ENCODE measurements at places on chromosomes 1 and 21. TPM values are rescaled to one million over a fixed set of nuclear protein-coding genes. Genes with fewer than 3 reads are reported as not detected.

DNA sequence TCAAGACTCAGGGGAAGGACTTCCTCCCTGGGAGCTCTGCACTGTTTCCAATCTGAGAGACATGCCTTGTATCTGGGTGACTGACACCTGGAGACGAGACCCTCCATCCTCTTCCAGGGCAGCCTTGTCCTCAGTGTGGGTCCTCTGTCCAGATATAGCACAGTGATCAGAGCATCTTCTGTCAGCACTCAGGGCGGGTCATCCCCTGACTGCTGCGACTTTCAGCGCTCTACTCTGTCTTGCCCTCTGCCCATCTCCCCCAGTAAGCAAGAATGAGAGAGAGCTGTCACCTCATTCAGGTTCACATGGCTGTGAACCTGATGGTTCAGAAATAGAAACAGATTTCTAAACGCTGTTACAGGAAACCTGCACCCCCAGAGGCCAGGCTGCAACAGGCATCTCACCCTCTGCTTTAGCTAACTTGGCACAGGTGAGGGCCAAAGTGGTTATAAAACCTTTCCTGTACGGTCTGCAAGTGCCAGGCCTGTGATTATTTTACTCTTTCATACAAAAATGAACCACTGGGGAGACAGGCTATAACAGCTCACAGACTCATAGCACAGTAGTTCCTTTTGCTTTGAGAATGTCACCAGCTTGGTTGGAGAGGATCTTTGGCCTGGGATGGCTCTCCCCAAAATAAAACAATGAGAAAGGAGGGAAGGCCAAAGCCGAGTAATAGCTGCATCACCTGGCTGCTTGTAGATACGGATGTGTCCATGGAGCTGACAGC lies 11.4 kb upstream of the TENT5C start:
- peak; percentile 57 for DNase-seq

The HSD3B2 gene
- total RNA-seq, result 0.83 TPM

GRCh38 chr1:186178426-186179043 lies 196.5 kb downstream of the TPR start:
- no peak for DNase-seq

The OR2T33 gene
- total RNA-seq, result not detected

The AUNIP gene
- not detected for total RNA-seq

DNA sequence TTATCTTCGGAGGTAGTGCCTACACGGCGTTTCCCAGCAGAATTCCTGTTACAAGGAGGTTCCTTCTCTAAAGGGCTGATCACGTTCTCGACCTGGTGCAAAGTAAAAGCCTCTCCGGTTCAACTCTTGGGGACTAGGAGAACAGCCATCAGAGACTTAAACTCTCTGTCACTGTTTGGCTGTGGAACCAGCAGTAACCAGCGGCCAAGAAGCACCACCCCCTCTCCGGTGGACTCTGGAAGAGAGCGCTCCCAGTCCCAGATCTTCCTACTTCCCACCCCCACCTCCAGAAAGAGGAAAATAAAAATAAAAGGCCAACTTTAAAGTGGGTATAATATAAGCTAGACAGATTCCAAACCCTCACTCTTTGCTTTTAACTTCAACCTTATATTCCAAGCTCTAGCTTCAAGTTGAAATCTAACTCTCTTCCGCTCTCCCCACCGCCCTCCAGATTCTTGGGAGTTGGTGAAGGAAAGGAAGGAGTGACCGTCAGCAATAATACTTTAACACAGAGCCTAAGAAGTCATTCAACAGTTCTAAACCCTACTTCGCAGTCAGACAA lies 2.9 kb downstream of the BRINP3 start:
- DNase-seq, result no peak

DNA sequence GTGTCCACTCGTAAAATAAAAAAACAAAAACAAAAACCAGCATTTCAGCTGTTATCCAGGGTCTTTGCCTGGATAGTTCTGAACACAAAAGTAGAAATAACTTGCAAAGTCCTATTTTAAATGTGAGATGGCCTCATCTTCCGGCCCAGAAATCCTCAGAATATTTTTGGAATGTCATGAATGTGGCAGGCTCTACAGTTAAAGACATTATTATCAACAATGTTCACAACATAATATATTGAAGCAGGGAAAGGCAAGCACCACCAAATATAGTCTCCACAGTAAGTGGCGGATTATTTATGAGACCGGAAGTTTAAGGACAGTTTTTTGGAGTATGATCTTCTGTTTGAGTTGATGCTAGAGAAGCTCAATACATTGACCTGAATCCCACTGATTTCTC lies 1.2 kb upstream of the C1orf198 start:
- DNase-seq, result no peak

The PRR9 gene
- not detected for total RNA-seq

- DNase-seq, result no peak
These were observed 26.7 kb upstream of the C2CD2 start for GRCh38 chr21:41980561-41980960.

DNA sequence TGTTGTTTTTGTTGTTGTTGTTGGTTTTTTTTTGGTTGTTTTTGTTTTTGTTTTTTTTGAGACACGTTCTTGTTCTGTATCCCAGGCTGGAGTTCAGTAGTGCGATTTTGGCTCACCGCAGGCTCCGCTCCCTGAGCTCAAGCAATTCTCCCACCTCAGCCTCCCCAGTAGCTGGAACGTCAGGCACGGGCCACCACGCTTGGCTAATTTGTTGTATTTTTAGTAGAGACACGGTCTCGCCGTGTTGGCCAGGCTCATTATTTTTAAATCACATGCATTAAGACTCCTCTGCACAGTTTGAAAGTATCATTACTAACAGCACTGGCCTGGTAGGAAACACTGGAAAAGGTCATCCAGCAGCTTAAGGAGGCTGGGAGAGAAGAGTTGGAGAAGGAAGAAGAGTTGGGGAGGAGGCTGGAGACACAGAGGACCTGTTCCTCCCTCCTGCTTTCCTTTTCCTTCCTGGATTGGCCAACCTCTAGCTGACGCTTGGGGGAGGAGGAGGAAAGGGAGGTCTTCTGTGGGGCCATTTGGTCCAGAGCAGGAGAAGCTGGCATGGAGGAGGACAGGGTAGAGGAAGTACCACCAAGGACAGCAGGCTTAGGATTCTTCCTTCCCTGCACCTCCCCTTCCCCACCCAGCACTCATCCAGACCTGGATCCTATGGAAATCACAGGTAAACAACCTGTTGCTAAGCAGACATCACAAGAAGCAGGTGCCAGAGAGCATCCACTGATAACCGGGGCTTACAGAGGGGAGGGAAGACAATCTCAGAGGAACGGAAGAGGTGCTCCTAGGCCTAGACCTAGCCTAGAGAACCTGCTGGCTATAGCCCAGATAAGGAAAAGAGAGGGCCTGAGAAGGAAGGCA lies 71.9 kb upstream of the GOLT1A start:
- no peak for DNase-seq

GRCh38 chr21:16792101-16792500 lies 720.7 kb upstream of the CXADR start:
- DNase-seq, result no peak

GRCh38 chr1:232179896-232180778 lies 449.8 kb downstream of the SIPA1L2 start:
- no peak for DNase-seq

DNA sequence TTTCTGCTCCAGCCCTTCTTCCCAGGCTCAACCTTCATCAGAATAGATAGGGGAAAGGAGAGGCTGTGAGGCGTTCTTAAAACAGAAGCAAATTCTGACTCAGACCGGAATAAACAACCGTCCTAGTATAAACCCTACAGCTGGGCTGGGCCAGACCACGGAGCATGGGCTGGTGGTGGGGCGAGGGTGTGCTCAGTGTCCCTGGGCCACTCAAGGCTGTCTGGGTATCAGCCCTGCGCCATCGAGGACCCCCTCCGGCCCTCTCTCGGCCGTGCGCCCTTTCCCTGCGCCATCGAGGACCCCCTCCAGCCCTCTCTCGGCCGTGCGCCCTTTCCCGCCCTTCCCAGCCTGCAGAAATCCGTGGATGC lies 36.0 kb downstream of the CAPN2 start:
- DNase-seq, result no peak

DNA sequence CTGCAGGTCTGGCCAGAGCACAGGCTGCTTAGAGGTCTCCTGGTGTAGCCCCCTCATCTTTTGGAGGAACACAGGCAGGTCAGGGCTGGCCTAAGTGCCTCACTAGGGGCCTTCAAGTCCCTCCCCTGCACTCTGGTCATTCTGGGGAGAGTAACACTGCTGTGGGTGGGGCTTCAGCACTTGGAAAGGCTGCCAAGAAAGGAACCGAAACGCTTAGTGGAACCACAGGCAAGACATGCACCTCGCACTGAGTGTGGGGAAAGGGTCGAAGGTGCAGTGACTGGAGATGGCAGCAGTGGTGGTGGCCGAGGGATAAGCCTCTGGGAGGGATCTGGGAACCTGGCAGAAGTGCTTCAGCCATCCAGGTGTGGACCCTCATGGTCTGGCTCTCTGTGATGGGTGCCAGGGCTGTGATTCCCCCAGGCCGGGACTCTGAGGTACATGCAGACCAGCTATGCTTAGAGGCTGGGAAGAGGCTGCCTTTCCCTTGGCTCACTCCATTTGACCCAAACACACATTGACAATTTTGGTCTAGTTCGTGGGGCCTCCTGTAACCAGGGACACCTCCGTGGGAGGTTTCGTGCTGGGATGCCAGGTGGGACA lies 182.9 kb upstream of the CSF3R start:
- DNase-seq, result no peak

- no peak for DNase-seq
These were observed 549.0 kb upstream of the RGS18 start for GRCh38 chr1:191609305-191609704.

DNA sequence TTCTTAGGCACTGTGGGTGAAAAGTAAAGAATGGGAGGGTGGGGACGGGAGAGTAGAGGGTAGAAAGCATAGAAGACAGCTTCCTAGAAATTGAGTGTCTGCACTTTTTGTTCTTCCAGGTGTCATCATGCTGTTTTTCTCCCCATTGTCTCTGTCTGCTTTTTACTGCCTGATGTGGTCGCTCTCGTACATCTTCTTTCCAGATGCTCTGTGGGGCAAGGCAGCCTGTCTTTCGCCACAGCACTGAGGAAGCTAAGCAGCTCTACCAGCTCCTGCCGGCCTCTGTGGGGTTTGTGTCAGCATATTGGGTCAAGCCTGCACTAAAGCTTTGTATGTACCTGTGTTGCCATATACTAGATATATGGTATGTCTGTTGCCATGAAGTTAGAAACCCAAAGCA lies 13.2 kb downstream of the TMEM269 start:
- DNase-seq, result no peak

The PADI3 gene
- not detected for total RNA-seq

DNA sequence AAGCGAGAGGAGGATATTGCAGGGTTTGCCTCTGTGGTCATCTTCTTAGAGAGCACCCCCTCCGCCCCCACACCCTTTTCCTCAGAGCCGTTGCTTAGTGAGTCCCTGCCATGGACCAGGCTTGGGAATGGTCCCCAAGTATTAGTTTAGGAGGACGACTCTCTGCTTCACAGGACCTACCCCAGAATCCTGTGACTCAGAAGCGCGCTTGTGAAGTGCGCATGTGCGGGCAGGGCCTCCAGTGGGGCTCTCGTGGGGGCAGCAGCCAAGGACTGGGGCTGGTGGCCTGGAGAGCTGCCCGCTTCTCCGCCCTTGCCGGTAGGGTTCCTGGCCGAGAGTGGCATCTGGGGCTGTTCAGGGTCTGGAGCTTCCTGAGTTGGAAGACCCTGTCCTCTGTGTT lies 37.3 kb upstream of the HMGN1 start:
- DNase-seq, result peak; percentile 66

DNA sequence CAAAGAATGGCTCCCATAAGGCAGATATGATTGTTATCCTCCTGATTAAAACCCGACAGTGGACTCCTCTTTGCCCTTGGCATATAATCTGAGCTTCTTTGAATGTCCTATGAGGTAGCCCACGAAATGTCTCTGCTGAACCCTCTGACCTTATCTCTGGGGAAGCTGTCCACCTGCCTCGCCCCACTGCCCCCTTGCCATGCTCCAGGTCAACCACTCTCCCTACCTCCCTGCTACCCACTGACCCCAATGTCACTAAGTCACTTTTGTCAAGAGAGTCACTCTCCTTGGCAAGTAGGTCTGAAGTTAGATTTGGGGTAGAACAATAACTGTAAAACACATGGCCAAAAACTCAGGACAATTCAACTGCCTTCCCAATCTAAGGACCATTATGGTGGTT lies 54.5 kb downstream of the UTP25 start:
- no peak for DNase-seq

GRCh38 chr1:87795615-87796337 lies 467.1 kb downstream of the LMO4 start:
- no peak for DNase-seq

The EXTL1 gene
- total RNA-seq, result not detected

- DNase-seq, result no peak
These were observed 635 bp downstream of the ZNF648 start for GRCh38 chr1:182060877-182061276.

DNA sequence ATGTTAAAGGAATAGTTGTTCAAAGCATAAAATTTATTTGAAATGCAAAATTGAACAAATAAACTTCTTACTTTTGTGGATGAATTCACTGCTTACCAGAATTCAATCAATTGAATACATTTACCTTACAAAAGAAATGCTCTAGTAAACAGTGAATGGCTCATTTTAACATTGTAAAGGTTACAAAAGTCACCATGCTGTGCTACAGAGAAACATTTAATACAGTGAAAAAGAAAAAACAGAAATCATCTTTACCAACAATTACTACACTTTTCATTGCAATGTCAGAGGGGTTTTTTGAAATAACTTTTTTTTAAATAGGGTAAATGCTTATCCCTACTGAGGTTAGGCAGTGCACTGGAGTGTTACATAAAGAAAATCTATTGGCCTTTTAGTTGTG lies 853.0 kb downstream of the NCAM2 start:
- no peak for DNase-seq

DNA sequence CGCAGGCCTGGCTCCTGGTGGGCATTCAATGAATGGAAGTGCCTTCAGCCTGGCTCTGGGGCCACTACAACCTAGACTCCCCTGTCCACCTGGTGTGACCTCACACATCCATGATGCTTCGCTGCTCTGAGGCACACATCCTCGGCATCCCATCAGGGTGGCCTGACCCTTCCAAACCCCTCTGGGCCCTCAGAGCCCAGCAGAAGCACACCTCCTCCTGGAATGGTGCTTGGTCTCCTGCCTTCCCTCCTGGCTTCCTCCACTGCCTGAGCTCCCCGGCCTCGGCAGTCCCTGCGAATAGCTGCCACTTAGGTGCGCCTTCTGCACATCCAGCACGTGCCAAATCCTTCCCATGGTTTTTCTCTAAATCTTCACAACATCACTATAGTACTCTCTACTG lies 133.8 kb downstream of the GLIS1 start:
- DNase-seq, result no peak

DNA sequence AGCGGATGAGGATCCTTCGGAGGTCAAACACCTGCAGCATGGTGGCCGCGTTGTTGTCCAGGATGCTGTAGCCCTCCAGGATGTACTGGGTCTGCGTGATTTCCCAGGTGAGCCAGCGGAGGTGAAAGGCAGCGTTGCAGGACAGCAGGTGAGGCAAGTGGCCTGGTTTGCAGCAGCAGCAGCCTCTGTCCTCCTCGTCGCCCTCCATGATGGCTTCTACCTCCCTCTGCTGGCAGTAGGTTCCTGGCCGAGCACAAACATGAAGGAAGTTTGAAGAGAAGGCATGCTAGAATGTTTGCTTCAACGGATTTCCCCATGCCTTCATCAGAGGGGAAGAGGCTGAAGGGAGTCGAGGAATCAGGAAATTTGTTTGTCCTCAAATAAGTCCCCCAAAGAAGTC lies 74.7 kb downstream of the NTPCR start:
- peak; percentile 52 for DNase-seq

- DNase-seq, result no peak
These were observed 143.3 kb downstream of the SIPA1L2 start for GRCh38 chr1:232486454-232487207.
